ENCODE measurements at places on chromosomes 2 and 18.
A peak's percentile ranks its signal among the peaks of the same experiment; 100 is the strongest.

DNA sequence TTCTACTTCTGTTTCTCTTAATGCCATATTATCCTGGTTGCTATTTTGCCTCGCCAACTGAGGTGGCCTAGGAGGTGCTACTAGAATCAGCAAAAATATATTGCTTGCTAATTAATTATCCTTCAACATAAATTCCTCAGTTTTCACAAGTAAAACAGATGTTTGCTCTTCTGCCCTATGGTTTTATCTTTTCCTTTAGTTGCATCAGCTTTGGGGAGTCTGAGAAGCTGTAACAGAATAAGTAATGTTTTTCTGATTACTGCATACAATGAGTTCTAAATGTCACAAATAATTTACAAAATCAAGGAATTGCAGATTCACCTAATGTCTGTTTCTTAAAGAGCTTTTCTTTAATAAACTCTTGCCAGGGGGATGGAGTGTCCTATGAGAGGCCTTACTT is 36.7 kb downstream of the GULP1 start:
- DNase-seq, result no peak

DNA sequence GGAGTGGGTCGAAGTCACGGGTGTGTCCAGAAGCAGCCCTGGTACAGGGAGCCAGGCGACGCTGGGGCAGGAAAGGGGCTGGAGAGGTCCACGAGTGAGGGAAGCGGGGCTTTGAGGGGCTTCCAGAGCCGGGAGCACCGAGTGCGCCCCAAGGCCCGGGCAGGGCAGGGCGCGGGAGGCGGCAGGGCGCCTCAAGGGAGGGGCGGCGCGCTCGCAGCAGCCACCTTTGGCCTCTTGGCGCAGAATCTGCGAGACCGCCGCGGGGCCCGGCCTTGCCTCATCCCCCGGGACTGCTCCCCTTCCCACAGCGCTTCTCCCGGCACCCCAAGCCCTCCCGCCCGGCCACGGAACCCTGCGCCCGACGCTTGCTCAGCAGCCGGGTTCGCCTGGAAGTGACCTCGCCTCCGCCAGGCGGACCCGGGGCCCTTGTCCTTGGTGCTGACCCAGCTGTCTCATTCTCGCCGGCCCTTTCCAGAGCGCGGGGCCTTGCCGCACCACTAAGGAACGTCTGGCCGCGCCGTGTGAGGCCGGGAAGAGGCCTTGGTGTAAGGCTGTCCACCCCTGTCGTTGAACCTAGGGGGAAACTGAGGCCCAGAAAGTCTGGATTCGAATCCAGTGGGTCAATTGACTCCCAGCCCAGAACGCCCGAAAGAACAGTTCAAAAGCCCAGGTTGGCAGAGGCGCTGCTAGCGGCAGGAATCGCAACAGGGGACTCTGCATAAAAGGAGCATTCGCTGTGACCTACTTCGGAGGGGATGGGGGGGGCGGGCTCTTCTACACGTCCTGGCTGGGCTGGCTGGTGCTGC is 584 bp upstream of the DNER start:
- peak; percentile 98 for DNase-seq

DNA sequence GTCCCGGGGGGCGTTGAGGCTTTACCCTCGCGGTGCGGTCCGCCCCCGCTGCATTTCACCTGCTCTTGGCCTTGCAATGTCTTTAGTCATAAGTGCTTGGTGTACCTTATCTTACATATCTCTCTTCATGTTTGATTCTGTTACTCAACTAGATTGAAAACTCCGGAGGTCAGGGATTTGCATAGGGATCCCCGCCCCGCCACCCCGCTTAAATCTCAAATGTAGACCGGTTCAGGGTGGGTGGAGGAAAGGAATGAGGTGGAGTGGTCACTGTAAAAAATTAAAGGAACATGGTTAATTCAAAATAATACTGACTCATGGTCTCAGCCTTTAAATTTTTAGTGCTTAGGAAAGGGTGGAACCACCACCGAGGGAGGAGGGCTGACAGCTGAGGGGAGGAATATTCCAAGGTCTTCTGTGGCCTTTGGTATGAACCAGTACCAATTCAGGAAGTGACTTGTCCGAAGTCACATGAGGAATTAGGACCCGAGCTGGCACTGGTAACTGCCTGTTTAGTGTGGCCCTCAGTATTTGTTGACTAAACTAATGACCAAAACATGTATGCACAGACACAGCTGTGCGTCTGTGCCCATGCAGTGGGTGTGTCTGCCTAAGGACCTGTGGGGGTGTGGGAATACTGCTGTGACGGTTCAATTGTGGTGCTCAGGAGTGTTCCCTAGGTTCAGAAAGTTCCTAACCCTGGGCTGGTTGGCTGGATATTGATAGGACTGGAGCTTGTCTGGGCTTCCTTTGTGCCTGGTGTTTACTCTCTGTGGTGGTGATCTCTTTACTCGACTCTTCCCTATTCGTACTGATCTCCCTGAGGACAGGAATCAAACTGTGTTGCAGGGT is 1.0 kb downstream of the PLEKHB2 start:
- DNase-seq, result peak; percentile 76

DNA sequence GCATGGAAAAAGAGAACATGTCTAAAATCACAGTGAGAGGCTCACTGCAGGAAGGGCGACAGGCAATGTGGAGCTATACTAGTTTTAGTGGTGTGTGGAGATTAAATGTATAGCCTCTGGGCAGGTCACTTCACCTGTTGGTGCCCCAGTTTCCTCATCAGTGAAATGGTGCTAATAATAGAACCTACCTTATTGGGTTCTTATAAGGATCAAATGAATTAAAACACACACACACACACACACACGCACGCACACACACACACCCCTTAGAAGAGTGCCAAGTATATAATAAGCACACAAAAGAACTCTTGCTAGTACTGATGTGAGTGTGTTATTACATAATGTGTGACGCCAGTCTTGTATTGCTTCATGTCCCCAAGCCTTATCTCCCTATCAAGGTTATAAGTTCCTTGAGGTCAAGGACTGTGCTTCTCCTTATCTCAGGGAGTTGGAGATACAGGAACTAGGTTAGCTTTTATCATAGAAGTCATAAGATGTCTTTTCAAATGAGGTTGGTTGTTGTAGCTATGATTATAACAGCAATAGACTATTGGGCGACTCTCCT is 98.0 kb upstream of the CXCR4 start:
- DNase-seq, result no peak

DNA sequence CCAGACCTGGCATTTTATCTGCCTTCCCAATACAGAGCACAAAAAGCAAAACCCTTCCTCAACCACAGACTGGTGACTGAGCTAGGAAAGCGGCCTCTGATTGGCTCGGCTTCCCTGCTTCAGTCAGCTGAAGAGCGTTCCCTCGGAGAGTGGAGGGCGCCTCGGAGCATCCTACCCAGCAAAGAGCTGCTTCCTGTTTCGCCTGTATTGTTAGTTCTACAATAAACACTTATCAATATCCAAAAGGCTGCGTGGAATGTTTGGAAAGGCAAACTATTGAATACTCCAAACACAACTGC is 125.0 kb downstream of the CACNB4 start:
- DNase-seq, result no peak

DNA sequence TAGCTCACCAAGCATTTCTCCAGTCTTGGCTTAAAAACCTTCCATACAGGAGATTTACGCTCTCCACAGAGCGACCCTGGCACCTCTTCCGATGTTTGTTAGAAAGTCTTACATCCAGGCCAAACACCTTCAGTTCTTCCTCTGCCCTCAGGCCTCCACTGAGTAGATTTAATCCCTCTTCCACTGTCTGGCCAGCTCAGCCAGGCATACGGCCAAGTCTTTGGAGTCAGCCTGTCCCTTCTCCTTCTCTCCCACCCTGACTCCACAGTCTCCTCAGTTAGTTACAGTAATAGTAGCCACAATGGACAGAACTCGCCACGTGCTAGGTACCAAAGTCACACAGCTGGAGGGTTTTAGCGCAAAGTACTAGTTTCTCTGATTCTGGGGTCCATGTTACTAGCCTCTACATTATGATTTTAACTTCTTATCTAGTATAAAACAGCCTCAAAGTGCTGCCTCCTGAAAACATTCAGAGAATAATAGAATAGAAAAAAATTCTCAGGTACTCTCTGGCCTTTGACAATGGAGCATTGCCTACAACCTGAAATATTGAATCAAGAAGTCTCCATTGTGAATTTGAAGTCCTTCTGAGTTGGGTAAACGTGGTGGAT is 39.5 kb downstream of the THNSL2 start:
- DNase-seq, result no peak

DNA sequence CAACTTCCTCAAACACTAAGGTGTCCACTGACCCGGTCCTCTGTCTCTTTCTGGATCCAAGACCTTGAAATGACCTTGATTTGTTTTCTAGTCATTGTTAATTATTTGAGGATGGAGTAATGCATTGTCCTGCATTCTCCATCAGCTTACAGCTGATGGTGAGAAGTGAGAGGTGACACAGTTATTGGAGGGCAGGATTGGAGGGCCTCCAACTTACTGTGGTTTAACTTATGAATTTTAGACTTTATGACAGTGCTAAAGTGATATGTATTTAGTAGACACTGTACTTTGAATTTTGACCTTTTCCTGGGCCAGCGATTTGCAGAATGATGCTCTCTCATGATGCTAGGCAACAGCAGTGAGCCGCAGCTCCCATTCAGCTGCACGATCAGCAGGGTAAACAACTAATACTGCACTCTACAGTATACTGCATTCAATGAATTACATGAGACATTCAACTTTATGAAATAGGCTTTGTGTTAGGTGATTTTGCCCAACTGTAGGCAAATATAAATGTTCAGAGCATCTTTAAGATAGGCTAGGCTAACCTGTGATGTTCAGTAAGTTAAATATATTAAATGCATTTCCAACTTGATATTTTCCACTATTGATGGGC is 200.0 kb upstream of the MEX3C start:
- peak; percentile 43 for DNase-seq

GRCh38 chr2:171711351-171711750 is 24.1 kb downstream of the DYNC1I2 start:
- DNase-seq, result peak; percentile 31

- DNase-seq, result no peak
Measured at GRCh38 chr2:230984393-230985220, 11.3 kb upstream of the SPATA3 start.

DNA sequence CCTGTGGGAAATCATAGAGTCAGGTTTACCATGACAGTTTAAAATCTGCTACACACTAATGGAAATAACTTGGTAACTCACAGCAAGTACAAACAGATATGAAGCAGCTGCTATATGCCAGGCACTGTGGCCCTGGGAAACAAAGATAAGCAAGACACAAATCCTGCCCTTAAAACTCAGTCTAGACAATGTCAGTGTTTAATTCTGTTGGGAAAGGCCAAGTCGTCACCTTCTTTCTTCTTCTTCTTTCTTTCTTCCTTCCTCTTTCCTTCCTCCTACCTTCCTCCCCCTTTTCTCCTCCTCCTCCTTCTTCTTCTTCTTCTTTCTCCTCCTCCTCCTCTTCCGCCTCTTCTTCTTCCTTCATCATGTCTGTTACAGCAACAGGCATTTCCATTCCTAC is 26.8 kb downstream of the PLEK start:
- DNase-seq, result no peak
